Neural crest cell (in vitro differentiated cells): ENCODE measurements at places on chromosomes 1 and 21. TPM values are rescaled to one million over a fixed set of nuclear protein-coding genes. Genes with fewer than 3 reads are reported as not detected.
A peak's percentile ranks its signal among the peaks of the same experiment; 100 is the strongest.

- DNase-seq: no peak
- H3K27me3 ChIP-seq: no peaks in the 10 kb centered on the region
- no peak overlapping the region for H3K27ac ChIP-seq
- H3K4me1 ChIP-seq: peaks cover 23% of the 10 kb centered on the region
Measured at GRCh38 chr1:116325922-116326321, 47.1 kb upstream of the ATP1A1 start.

HRNR gene
- total RNA-seq: not detected in 2 replicates

TSSK3 gene
- 2.2 and 2.7 TPM in 2 replicates for total RNA-seq

- H3K4me3 ChIP-seq: no peak overlapping the region
- no peaks in the 10 kb centered on the region for H3K36me3 ChIP-seq
Measured at GRCh38 chr1:233078396-233078795, 128.0 kb downstream of the NTPCR start.

IL20 gene
- not detected in 2 replicates for total RNA-seq

LAPTM5 gene
- total RNA-seq: 1.0 and 1.5 TPM in 2 replicates

GRCh38 chr1:108814343-108815125 is 42.4 kb downstream of the AKNAD1 start:
- DNase-seq: no peak
- H3K4me1 ChIP-seq: peaks cover 44% of the 10 kb centered on the region
- peak overlapping the region; percentile 31 for H3K4me3 ChIP-seq
- H3K27me3 ChIP-seq: no peaks in the 10 kb centered on the region
- peak overlapping the region; percentile 60 for H3K27ac ChIP-seq

ITLN2 gene
- 0.35 TPM in 1 of 2 replicates, not detected in the other for total RNA-seq

DNA sequence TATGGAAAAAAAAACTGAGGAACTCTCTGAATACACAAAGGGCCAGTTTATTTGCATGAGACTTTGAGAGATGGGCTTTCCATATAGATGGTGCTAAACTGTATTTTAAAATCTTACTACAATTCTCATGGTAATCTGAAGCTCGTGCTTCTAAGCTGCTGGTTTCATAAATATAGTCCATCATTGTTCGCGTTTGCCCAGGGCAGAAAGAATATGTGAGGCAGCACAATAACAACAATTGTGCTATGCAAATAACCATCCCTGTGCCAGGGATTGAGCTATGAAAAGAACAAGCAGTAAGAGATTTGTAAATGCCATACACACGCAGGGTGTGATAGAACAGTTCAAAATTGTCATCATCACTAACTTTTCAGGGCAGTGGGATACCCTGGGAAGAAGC is 4.9 kb upstream of the EPS15 start:
- DNase-seq: no peak
- no peaks in the 10 kb centered on the region for H3K27me3 ChIP-seq
- no peaks in the 10 kb centered on the region for H3K36me3 ChIP-seq
- H3K4me1 ChIP-seq: peaks cover 25% of the 10 kb centered on the region
- H3K27ac ChIP-seq: no peak overlapping the region

DNA sequence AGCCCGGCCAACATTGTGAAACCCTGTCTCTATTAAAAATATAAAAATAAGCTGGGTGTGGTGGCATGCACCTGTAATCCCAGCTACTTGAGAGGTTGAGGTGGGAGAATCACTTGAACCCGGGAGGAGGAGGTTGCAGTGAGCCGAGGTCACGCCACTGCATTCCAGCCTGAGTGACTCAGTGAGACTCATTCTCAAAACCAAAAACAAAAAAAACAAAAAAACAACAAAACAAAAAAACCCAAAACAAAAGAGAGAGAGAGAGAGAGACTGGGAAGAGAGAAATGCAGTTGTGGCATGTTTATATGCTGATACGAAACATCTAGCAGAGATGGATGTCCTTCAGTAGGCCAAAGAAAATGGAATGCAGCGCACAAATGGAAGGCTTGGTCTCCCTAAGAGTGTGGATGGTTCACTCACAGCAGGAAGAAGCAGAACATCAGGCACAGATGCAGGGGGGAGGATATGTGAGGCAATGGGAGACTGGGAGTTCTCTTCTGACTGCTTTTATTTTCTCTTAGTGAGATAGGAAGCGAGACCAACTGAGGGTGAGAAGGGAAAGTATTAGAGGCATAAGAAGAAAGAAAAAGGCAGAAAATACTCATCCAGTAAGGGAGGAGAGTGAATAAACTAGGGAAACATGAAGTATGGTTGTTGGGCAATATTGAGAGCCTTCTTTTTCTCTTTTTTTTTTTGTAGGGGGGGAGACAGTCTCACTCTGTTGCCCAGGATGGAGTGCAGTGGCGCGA is 16.0 kb downstream of the THEM4 start:
- no peak overlapping the region for H3K27ac ChIP-seq
- DNase-seq: no peak
- no peaks in the 10 kb centered on the region for H3K27me3 ChIP-seq
- peaks cover 28% of the 10 kb centered on the region for H3K36me3 ChIP-seq

GRCh38 chr1:54798206-54798605 is 2.9 kb downstream of the TTC22 start:
- H3K27ac ChIP-seq: no peak overlapping the region
- no peaks in the 10 kb centered on the region for H3K36me3 ChIP-seq
- no peaks in the 10 kb centered on the region for H3K4me1 ChIP-seq
- H3K27me3 ChIP-seq: peaks cover 29% of the 10 kb centered on the region
- no peak for DNase-seq

ESPN gene
- 1.7 and 4.3 TPM in 2 replicates for total RNA-seq
